Omental fat pad (tissue), 4 donors: ENCODE measurements at places on chromosomes 11 and 22. TPM values are rescaled to one million over a fixed set of nuclear protein-coding genes. Genes with fewer than 3 reads are reported as not detected.

DNA sequence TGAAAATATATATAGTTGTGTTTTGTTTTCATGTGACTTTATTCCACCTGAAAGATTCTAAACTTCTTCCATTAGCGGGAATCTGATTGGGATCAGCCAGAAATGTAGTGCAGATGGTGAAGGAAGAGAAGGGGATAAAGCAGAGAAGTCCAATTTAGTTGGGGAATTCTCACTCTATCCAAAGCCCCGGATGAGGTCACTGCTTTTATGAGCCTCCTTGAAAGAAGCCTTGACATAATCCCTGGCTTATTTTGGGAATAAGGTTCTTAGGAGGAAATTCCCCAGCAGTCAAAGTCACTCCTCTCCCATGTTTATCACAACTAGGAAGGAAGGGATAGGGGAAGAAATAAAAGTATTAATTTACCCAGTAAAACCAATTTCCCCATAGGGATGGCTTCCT is 41.1 kb downstream of the OSBP start:
- DNase-seq, result no peak

- no peak for DNase-seq
These were observed 40.8 kb upstream of the OPCML start for GRCh38 chr11:133573081-133573480.

DNA sequence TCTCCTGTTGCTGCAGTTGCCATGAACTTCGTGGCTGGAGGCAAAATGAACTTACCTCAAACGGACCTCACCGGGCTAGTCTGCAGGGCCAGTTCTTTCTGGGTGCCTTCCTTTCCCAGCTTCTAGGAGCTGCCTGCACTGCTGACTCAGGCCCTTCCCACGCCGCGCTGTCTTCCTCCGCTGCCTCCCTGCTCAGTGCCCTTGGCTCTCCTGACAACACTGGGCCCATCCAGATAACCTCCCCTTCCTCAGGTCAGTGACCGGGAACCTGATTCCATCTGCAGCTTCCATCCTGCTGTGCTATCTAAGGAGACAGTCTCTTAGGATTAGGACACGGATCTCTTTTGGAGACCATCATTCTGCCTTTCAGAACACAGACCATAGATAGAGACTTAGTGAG is 19.3 kb downstream of the MOB2 start:
- DNase-seq, result no peak

DNA sequence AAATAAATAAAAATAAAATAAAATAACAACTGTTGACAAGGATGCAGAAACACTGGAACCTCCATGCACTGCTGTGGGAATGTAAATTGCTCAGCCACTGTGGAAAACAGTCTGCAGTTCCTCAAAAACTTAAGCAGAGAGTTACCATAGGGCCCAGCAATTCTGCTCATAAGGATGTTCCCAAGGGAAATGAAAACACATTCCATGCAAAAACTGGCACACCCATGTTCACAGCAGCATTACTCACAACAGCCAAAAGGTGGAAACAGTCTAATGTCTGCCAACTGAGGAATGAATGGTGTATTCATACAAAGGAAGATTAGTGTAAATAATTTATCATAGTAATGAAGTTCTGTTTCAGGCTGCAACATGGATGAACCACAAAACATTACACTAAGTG is 3.2 kb upstream of the KRTAP5-10 start:
- DNase-seq, result no peak

DNA sequence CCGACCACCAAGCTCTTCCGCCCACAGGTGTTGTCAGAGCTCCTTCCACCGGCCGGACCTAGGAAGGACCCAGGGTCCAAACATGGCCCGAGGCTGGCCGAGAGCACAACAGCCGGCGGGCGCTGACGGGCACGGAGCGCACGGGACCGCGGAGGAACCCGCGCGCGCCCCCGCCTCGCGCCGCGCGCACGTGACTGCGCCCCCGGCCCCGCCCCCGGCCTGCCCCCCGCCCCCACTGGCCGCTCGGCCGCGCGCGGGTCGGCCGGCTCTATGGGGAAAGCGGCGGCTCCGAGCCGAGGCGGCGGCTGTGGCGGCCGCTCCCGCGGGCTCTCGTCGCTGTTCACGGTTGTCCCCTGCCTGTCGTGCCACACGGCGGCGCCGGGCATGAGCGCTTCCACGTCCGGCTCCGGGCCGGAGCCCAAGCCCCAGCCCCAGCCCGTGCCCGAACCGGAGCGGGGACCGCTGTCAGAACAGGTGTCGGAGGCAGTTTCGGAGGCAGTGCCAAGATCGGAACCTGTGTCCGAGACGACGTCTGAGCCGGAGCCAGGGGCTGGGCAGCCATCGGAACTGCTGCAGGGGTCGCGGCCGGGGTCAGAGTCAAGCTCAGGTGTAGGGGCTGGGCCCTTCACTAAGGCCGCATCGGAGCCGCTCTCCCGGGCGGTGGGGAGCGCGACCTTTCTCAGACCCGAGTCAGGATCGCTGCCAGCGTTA is at the start of gene OSBP2:
TSS of gene OSBP2 (plus strand) at position 235 of the 711 bp plus-strand sequence. CDS start at position 271, 36 bp downstream.
- no peak for DNase-seq

DNA sequence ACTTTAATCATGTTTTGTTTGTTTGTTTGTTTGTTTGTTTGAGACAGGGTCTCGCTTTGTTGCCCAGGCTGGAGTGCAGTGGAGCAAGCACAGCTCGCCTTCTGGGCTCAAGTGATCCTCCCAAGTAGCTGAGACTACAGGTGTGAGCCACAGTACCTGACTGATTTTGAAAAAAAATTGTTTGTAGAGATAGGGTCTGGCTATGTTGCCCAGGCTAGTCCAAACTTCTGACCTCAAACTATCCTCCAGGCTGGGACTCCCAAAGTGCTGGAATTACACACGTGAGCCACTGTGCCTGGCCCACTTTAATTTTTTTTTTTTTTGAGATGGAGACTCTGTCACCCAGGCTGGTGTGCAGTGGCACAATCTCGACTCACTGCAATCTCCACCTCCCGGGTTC is 74.8 kb upstream of the CLDN5 start:
- no peak for DNase-seq

- DNase-seq, result no peak
These were observed 874.4 kb downstream of the NTM start for GRCh38 chr11:132244846-132245245.

GRCh38 chr11:120324932-120325810 is at the start of gene TLCD5:
TSS of gene TLCD5 (plus strand) at chr11:120325299. CDS start at chr11:120327442, 2,143 bp downstream.
- DNase-seq, result no peak

- no peak for DNase-seq
These were observed 106.7 kb downstream of the MORC2 start for GRCh38 chr22:30861688-30862552.

DNA sequence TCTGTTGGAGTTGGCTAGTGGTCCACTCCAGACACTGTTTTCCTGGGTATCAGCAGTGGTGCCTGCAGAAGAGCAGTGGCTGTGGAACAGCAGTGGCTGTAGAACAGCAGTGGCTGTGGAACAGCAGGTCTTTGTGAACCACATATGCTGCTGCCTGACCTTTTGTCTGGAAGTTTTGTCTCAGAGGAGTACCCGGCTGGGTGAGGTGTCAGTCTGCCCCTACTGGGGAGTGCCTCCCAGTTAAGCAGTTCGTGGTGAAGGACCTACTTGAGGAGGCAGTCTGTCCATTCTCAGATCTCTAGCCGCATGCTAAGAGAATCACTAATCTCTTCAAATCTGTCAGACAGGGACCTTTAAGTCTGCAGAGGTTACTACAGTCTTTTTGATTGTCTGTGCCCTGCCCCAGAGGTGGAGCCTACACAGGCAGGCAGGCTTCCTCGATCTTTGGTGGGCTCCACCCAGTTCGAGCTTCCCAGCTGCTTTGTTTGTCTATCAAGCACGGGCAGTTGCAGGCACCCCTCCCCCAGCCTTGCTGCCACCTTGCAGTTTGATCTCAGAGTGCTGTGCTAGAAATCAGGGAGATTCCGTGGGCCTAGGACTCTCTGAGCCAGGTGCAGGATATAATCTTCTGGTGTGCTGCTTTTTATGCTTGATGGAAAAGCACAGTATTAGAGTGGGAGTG is 89.1 kb upstream of the TRIM48 start:
- DNase-seq, result no peak

GRCh38 chr22:29266564-29267461 is 968 bp downstream of the RHBDD3 start:
- DNase-seq, result no peak

DNA sequence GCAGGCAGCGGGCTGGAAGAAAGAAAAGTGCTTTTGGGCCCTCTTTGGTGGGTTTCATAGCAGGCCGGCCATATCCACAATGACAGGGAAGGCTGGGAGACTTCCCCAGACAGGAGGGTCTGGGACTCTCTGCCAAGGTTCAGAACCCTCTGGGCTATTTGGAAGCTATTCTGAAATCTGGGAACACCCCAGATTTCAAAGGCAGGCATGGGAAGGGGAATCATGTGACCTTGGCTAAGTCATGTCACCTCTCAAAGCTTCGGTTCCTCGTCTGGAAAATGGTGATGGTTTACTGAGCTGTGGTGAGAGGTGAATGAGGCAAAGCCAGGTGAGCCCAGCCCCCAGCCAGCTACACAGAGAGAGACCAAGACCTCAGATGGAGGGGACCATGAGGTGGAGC is 4.6 kb downstream of the CASTOR1 start:
- no peak for DNase-seq

DNA sequence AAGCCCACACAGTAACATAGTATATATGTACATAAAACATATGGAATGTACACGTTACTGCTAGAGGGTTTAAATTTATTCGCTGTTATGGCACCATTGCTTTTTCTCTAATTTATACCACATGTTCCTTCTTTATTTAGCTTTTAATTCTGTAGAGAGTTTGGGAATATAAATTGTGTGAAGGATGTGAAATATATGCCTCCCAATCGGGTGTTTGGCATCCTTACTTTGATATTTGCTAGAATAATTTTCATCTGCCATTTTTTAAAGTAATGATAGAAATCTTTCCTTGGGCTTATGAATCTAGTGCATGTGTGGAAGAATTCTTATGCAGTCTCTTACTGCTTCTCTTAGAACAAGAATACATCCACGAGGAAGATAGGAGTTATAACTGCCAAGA is 509.8 kb upstream of the RAG2 start:
- DNase-seq, result no peak

DNA sequence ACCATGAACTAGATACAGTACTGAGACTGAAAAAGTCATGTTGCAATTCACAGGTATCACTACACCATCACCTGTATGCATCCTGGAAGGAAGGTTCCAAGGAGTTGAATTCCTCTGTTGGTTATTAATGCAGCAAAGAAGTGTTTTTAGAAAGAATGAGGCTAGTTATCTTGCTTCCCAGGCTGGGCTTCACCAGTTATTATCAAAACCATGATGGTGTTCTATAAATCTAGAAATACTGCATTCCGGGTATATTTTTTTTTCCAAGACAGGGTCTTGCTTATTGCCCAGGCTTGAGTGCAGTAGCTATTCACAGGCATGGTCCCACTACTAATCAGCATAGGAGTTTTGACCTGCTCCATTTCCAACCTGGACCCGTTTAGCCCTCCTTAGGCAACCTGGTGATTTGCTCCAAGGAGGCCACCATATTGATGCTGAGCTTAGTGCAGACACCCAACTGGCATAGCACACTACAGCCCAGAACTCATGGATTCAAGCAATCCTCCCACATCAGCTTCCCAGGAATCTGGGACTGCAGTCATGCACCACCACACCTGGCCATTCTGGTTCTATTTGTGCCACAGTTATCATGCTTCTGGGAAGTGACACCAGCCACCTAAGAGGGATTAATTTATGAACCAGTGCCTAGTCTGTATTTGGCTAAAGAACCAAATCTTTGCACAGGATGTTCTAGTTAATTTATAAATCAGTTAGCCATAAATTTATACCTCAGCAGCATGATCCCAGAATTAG is 1.6 kb upstream of the MPEG1 start:
- no peak for DNase-seq

- DNase-seq, result no peak
These were observed 196.9 kb downstream of the CSNK2A3 start for GRCh38 chr11:11155962-11156815.

DNA sequence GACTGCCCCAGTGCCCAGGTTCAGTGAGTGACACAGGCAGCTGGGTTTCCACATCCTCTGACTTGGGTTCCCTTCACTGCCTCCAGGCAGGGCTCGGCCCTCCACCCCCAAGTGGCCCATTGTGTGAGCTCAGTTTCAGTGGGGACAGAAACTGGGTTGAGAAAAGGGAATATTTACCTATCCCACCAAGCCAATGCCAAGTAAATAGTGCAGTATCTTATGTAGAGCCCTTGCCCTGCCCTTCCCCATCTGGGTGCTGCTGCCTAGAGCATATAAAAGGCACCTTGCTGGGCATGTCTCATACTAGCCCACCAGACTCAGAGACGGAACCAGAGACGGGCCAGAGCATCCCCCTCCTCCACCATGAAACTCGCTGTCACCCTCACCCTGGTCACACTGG is at the start of gene SCGB1A1:
TSS of gene SCGB1A1 (plus strand) at position 301 of the 400 bp plus-strand sequence. CDS start at position 364, 63 bp downstream.
- DNase-seq, result no peak

GRCh38 chr11:120326228-120326627 is 1.1 kb downstream of the TLCD5 start:
- no peak for DNase-seq

DNA sequence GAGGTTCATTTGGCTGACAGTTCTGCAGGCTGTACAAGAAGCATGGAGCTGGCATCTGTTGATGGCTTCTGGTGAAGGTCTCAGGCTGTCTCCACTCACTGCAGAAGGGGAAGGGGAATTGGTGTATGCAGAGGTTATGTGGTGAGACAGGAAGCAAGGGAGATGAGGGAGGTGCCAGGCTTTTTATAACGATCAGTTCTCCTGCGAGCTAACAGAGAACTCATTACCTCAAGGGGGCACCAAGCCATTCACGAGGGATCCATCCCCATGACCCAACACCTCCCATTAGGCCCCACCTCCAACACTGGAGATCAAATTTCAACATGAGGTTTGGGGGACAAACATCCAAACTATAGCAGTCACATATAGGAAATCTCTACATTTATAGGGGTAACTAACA is 38.7 kb upstream of the E2F8 start:
- no peak for DNase-seq

DNA sequence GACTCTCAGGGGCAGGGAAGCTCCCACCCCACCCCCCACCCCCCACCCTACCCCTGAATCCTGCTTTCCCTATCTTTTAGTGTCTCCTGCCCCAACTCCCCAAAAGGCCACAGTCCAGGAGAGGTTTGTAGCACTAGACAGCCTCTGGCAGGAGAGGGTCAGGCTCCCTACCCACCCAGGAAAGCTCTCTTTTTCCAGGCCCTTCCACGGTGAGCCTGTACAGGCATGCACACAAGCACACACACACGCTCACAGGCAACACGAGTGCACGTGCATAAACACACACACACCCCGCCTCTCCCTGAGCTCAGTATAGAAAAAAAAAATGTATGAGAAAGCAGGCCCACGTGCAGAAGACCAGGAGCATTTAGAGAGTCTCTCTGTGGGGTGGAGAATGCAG is 414.0 kb downstream of the MN1 start:
- no peak for DNase-seq

GRCh38 chr22:30694171-30694639 is 469 bp upstream of the OSBP2 start:
- DNase-seq, result no peak

- DNase-seq, result no peak
These were observed 72.9 kb upstream of the CD44 start for GRCh38 chr11:35066030-35066429.

Gene TBC1D10A
- total RNA-seq, result 42.1 TPM

Gene MUC5AC
- not detected for total RNA-seq

Gene PHLDB1
- total RNA-seq, result 363 TPM

Gene GGT1
- 1.1 TPM for total RNA-seq

Gene FAM83F
- 0.63 TPM for total RNA-seq

Gene PDE2A
- total RNA-seq, result 339 TPM

Gene OR51E2
- total RNA-seq, result 0.19 TPM

Gene PYGM
- 15.8 TPM for total RNA-seq

Gene MS4A4E
- total RNA-seq, result 3.2 TPM

Gene CNGA4
- 0.28 TPM for total RNA-seq

Gene KCNK7
- 1.7 TPM for total RNA-seq

Gene TEX12
- total RNA-seq, result 0.96 TPM

Gene TMEM151A
- 9.1 TPM for total RNA-seq

Gene CECR2
- total RNA-seq, result 0.65 TPM

Gene YPEL4
- total RNA-seq, result 1.5 TPM

Gene DCDC1
- total RNA-seq, result 1.7 TPM
